AG20443 (cell line): ENCODE measurements at places on chromosomes 13 and 19.

GRCh38 chr19:55297267-55297666 is 13.5 kb downstream of the BRSK1 start:
- DNase-seq = no peak

- peak; percentile 50 for DNase-seq
Measured at GRCh38 chr19:48194041-48194843, 23.8 kb downstream of the ZSWIM9 start.

DNA sequence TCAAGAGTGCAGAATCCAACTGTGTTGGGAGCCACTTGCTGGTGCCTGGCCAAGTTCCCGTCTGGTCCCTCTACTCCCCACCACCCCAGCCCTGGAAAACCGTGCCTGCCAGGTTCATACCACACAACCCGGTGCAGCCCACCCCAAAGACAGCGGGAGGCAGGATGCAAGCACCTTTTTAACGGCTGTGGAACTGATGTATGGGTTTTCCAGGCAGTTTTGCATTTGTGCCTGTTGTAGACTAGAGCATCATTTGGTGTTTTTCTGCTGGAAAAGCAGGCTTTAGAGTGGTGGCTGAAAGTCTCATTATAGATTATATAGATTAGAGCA is 13.5 kb downstream of the TFDP1 start:
- no peak for DNase-seq

DNA sequence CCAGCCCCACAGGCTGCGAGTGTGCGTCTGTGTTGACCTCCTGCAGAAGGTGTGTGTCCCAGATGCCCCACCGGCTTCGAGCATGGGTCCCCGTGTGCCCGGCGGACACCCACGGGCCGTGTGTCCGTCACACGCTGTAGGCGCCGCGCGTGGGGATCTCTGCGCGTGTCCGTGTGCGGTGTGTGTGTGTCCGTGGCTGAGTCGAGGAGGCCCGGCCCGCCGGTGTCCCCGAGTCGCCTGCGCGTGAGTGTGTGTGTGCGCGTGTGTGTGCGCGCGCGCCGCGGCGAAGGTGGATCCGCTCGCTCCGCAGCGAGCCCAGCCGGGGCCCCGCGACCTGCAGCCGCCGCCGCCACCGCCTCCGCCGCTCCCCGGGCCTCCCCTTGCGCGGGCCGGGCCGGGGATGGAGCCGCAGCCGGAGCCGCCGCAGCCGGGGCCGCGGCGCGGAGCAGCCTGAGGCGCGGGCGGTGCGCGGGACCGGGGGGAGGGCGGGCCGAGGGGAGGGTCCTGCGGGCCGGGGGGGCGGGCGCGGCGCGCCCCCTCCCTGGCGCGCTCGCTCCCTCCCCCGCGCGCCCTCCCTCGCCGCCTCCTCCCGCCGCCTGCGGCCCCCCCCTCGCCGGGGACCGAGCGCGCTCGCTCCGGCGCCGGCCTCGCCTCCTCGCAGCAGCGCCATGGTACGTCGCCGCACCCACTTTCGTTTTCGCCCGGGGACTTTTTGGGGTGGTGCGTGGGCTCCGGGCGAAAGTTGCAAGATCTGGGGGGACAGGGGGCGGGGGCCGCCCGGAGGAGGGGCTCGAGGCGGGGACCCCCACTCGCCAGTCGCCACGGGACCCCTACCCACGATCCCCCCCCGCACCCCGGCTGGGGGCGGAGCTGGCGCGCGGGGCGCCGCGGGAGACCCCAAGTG is 7.1 kb upstream of the NFIC start:
- DNase-seq = peak; percentile 90

GRCh38 chr13:31968473-31968872 is 63.1 kb upstream of the FRY start:
- DNase-seq = no peak

- DNase-seq = peak; percentile 65
Measured at GRCh38 chr19:14450168-14450874, 17.2 kb downstream of the PKN1 start.

DNA sequence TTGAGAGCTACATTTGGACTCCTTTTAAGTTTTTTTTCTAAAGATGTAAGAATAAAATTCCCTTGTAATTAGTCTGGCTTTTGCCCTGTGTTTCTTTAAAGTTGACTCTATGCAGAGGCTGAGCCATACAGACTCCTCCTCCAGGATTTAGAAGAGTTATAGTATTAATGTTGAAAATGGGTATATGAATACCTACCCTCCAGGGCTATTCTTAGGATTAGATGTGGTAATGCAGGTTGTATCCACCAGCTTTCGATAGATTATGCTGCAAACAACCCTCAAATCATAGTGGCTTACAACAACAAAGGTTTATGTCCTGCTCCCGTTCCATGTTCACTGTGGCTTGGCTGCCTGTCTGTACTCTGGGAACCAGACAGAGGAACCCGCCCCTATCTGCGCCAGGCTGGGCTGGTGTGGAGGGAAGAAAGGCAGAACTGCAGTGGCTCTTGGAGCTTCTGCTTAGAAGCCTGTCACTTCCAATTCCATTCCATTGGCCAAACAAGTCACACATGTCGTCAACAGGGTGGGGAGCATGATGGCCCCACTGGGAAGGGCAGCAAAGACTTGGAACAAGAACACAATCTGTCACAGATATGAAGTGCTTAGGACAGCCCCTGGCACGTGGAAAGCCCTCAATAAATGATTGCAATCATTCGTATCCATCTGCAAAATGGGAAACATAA is 290.8 kb downstream of the FOXO1 start:
- peak; percentile 49 for DNase-seq

GRCh38 chr13:77811381-77811780 is 107.2 kb downstream of the EDNRB start:
- no peak for DNase-seq

- no peak for DNase-seq
Measured at GRCh38 chr19:2333027-2333806, 4.7 kb downstream of the SPPL2B start.

GRCh38 chr19:3148503-3148902 is 12.7 kb downstream of the GNA15 start:
- DNase-seq = no peak

- DNase-seq = peak; percentile 78
Measured at GRCh38 chr13:59750860-59751259, 412.9 kb downstream of the DIAPH3 start.

- peak; percentile 29 for DNase-seq
Measured at GRCh38 chr13:40351537-40352379, 314.7 kb downstream of the FOXO1 start.

GRCh38 chr19:48872884-48873475 is 759 bp downstream of the PPP1R15A start:
- peak; percentile 85 for DNase-seq

GRCh38 chr13:85282876-85283275 is 516.3 kb downstream of the SLITRK6 start:
- no peak for DNase-seq

DNA sequence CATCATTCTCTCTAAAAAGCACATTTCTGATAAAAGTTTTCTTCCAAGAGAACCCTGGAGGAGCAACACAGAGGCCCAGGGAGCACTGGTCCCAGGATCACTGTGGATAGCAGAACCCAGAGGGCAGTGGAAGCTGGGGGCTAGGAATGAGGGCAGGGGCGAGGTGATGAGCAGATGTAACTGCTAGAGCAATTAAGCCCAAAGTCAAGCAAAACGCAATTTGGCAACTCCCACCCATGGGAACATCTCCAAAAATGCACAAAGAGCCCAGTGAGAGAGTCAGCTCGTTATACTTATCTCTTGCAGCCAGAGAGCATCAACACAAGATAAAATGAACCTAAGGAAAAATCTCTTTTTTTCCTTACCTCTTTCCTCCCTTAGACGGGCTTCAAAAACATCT is 284.2 kb downstream of the TBC1D4 start:
- DNase-seq = no peak

DNA sequence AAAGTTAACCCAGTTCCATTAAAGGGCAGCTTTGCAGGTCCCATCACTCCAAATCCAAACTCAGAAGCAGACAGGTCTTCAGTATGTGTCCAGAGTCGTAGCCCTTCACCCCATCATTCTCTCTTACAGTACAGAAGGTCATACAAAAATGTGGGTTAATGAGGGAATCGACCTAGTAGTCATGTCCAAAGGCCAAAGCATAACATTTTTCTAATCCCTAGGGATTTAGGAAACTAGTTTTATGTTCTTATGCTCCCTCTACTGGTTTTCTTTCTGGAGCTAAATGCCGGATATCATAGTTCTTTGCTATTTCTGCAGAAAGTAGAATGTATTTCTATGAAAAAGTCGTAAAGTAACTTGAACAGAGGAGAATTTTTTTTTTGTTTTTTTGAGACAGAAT is 72.2 kb downstream of the DHRS12 start:
- DNase-seq = peak; percentile 62

- DNase-seq = no peak
Measured at GRCh38 chr13:73542446-73542845, 483.6 kb downstream of the KLF5 start.
